Endothelial cell (in vitro differentiated cells): ENCODE measurements at places on chromosomes 7 and 10. TPM values are rescaled to one million over a fixed set of nuclear protein-coding genes. Genes with fewer than 3 reads are reported as not detected.

DNA sequence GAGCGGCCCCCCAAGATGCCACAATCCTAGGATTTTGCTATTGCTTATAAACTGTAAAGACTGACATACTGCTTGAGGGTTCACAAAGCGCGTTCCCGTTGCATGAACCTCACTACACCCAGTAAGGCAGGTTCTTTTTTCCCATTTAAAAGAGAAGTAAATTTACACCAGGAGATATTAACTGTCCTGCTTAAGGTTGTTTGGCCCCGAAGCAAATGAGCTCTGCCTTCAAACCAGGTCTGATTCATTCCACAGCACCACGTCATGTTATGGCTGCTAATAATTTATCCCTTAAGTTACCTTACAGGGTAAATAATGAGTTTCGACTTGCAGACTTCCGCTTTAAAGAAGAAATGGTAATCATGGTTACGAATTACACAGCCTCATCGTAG, 559 bp upstream of the FKBP14 start:
- no peak for DNase-seq

The ACHE gene
- 3.0 TPM for total RNA-seq

The GTF2IRD1 gene
- total RNA-seq, result 32.6 TPM

DNA sequence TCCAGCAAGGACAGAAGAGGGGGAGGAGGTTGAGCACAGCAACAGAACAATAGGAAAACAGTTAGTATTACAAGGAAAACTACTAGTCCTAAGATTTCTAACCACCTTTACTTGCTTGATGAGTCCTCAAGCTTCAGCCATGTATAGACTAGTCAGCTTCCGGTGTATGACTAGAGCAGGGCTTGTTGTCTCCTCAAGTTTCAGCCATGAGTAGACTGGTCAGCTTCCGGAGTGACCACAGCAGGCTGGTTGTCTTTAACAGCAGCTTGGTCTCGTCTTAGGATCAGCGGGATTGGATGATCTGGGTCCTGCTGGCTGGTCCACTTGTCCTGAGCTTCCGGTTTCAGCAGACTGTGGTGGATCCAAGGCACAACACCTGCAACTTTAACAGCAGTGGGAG, 10.6 kb upstream of the ZNF239 start:
- no peak for DNase-seq

The TMEM120A gene
- 18.2 TPM for total RNA-seq

DNA sequence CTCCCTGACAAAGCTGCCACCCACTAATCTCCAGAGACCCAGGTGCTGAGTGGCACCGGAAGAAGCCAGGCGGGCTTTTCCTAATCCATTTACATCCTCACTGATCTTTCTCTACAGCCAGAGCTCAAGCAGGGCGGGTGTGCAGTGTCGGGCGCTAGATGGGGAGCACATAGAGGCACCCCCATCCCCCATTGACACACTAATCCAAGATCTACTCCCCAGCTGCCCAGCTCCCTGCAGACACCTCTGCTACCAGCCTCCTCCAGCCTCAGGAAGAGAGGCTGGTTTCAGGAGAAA, 22.2 kb downstream of the FRMPD2 start:
- DNase-seq, result no peak

The SFRP5 gene
- total RNA-seq, result 3.5 TPM

- DNase-seq, result no peak
These were observed 584.6 kb upstream of the POM121L12 start for GRCh38 chr7:52450816-52451215.

GRCh38 chr7:83983606-83984005, 211.0 kb downstream of the SEMA3A start:
- no peak for DNase-seq
